ENCODE measurements at places on chromosomes 3 and 15.

DNA sequence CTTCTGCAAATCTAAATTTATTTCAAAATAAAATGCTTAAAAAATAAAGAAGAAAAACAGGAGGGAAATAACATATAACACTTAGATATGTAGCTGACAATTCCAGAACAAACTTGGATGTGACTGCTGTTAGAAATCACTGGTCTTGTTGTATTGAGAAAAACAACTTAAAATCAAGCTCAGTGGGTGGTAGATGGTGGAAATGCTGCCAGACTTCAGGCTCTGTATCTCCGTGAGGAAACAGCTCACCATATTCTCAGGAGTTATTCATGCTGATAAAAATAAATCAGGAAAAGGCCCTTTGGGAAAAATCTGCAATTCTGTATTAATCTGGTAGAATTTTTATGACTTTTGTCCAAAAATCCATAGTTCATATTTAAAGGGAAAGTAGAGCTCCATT, 477.6 kb downstream of the RAP2B start:
- DNase-seq = no peak

DNA sequence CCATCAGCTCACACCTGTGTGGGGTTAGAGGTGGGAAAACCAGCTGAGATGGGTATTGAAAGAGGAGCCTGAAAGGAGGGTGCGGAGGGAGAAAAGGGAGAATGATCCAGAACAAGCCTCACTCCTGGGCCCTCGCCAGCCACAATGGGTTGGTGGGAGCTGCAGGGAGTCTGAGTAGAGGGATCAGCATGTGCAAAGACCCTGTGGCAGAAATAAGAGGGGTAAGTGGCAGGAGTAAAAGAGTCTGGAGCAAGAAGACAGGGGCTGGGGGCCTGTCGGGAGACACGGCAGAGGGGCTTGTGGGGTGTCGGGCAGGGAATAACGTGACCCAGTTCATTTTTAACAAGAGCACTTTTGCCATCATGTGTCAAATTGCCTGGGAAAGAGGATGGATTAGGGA, 34.0 kb downstream of the CCDC33 start:
- DNase-seq = no peak

DNA sequence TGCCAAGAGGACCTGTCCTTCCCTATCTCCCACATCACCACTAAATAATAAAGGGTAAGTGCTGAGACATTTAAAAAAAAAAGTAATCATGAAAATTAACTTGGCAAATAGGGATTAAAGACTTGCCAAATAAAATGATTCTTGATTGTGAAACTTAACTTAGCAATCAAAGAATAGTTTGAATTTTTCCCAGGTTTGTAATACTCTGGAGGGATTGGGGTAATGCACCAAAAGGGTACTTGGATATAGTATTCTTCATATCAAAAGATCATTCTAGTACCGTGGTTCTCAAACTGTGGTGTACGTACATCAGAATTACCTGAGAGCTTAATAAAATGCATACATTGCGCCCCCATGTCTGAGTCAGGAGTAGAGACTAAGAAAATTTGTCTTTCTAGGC, 28.5 kb downstream of the CALML4 start:
- DNase-seq = no peak

GRCh38 chr15:71440489-71441110, 325.3 kb downstream of the THSD4 start:
- DNase-seq = no peak

DNA sequence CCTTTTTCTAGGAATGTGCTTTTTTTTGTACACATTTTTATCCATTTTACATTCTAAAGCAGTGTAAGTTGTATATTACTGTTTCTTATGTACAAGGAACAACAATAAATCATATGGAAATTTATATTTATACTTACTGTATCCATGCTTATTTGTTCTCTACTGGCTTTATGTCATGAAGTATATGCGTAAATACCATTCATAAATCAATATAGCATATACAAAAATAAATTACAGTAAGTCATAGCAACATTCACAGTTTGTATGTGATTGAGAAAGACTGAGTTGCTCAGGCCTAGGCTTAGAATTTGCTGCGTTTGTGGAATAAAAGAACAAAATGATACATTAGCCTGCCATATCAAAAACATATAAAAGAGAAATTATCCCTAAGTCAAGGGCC, 16.5 kb downstream of the THBS1 start:
- DNase-seq = no peak

DNA sequence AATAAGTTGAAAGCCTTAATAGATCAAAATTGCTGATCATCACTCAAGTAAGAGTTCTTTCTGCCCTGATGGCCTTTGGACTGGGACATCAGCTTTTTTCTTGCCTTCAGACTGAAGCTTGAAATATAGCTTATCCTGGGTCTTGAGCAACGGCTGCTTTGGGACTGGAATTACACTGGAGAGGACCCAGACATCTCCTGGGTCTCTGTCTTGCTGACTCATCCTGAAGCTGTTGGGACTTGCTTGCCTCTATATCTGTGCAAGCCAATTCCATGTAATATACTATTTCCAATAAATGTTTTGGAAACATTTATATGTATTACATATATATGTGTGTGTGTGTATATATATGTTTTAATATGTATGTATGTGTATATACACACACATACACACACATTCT, 260.2 kb downstream of the PDZRN3 start:
- DNase-seq = no peak

DNA sequence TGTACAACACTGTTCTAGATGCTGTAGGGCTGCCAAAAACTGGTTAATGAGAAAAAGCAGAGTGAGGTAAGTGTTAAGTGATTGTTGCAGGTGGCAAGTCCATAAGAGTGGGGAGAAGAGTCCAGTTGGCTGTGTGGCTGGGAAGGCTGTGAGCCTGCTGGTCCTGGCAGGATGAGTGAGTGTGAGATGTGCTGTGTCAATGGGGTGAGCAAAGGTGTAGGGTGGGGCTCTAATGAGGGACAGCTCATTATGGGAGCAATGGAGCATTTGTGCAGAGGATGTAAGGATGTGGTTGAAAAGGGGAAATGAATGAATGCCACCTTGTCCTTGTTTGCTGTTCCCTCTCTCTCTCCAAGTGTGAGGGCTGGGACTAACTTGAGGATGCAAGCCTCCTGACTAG, 145.3 kb upstream of the ROPN1 start:
- no peak for DNase-seq

GRCh38 chr15:70879401-70879800, 12.8 kb downstream of the THAP10 start:
- DNase-seq = no peak

DNA sequence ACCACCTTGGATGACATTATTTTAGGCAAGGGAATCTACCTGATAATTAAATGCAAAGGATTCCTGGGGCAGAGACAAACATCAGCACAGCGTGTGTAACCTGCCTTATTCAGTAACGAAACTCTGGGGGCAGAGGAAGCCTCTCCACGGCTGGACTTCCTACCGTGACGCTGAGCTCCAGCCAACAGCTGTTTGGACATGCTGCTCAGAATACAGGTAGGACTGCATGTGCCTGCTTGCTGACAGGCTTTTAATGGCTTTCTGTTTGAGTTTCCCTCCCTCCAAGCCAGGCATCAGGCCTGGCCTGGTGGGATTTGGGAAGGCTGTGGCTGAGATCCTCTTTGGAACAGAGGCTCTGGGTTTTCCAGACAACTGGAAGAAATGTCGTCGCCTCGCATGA, 150.6 kb downstream of the ADAMTS17 start:
- DNase-seq = peak; percentile 12

DNA sequence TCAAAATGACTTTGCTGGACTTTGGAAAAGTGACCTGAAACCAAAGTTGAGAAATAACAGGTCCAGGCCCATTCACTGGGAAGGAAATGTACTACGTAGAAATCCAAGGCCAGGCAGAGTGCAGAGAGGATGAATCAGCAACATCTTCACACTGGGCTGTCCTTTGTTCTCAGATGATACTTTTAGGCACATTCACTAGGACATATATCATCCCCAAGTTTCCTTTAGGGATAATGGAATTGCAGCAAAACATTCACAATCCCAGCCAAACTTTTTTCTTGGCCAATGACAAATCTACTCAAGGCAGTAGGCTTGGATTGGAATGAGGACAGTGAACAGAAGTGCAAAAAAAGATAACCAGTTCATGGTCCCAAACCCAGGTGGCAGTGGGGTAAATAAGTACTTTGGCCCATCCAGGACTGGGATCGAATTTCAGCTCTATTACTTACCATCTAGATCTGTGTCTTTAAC, 75.1 kb downstream of the CLDN11 start:
- DNase-seq = no peak

DNA sequence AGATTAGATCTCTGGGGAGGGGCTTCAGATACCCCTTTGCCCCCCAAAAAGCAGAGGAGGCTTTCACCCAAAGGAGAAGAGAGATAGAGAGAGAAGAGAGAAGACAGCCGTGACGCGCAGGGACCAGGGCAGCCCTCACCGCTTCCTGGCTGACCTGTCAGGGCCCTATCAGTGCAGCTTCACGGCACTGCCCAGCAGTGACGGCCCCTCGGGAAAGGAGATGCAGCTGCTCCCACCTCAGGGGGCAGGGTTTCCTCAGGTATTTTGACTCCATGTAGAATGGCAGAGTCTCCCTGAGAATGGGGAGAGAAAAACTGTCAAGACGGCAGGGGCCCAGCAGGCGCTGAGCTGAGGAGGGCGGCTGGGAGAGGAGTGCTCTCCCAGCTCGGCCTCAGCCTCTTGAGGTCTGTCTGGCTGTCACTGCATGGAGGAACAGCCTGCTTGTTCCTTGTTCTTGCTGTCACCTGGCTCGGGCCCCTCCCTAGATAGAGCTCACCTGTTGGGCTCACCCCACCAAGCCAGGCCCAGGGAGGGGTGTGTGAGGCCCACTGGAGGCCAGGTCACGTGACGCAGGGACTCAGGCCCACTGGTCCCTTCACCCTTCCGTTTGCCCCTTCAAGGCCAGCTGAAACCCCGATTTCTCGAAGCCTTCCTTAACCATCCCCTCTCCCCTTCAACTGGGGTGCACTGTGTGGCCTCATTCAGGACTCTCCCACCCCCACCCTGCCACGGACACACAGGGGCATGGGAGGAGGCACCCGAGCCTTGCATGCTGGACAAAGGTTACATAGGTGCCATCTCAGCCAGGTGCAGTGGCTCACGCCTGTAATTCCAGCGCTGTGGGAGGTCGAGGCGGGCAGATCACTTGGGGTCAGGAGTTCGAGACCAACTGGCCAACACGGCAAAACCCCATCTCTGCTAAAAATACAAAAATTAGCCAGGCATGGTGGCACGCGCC, 28.2 kb downstream of the LOXL1 start:
- DNase-seq = no peak

DNA sequence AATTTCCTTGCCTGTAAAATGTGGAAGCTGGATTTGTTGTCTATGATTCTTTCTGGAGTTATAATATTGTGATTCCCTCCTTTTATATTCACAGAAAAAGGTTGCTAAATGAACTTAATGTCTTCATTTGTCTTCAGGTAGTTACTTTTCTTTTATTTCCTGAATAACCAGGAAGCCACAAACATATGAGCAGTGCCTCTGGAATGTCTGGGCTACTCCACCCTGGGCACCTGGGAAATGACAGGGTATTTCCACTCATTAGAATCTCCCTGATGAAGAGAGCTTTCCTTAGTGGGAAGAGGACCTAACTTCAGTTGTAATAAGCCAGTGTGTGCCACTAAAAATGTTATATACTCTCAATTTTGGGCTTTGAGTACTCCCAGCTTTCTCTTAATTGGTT, 3.8 kb upstream of the SLMAP start:
- DNase-seq = no peak

DNA sequence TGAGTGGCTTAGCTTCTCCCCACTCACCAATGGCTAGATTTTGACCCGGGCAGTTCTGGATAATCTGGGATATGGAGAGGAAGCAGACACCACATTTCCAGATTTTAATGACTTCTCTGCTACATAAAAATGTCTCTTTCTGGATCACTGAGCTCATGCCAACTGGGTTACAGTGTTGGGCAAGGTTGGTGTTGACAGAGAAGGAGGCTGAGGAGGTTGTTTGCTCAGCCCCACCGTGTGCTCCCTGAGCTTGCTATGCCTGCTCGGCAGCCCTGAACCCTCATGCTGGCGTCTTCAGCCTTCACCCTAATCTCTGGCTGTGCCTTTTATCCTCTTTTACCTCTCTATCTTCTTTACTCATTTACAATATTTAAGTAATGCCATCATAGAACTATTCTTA, 53.0 kb upstream of the KPNA4 start:
- DNase-seq = no peak

DNA sequence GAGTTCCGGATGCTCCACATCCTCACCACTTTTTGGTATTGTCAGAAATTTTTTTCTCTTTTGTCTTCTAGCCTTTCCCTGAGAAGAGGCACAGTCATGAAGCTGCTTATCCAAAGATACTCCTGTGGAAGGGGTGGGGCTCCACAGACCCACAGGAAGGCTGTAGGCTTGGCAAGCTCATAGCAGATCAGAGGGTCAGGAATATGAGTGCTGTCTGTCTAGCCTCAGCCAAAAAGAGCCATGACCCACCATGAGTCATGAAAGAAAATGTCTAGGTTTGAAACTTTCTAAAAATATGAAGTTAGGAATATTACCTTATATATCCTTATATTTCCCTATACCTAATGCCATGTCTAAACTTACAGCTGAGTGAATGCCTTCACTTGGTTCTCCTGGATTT, 118.2 kb upstream of the THBS1 start:
- no peak for DNase-seq

Data from activated CD8-positive, alpha-beta memory T cell treated with anti-CD3 and anti-CD28 coated beads, Interleukin-2, amount 50 U/mL, for 48 hours (primary cell).